ENCODE measurements at places on chromosomes 6 and 20.
A peak's percentile ranks its signal among the peaks of the same experiment; 100 is the strongest.

GRCh38 chr6:15042938-15043337, 202.9 kb upstream of the JARID2 start:
- DNase-seq, result no peak

GRCh38 chr6:170026751-170027646, 263.9 kb downstream of the DLL1 start:
- no peak for DNase-seq

GRCh38 chr6:100378576-100378975, 86.1 kb downstream of the SIM1 start:
- no peak for DNase-seq

DNA sequence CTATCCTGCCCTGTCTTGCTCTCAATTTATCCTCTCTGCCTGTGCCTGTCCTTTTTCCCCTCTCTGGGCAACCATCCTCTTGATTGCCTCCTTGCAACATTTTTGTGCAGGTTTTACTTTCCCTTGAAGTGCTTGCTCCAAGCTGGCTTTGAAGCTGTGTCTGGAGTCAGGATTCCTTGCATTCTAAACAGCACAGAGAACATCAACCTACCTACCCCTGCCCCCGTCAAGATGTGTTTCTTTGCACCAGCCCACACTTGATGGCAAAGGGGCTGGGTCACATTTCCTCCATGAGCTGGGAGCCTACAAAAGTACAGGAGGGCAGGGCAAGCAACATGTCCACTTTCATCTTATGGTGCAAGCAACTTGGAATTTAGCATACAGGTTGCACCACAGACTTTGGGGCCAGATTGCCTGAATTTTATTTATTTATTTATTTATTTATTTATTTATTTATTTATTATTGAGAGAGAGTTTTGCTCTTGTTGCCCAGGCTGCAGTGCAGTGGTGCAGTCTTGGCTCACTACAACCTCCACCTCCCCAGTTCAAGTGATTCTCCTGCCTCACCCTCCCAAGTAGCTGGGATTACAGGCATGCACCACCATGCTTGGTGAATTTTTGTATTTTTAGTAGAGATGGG, 206.3 kb downstream of the COL19A1 start:
- DNase-seq, result no peak

GRCh38 chr20:33554914-33555420, 65.1 kb downstream of the CBFA2T2 start:
- no peak for DNase-seq

- DNase-seq, result no peak
Measured at GRCh38 chr6:136136274-136136673, 113.8 kb downstream of the MTFR2 start.

DNA sequence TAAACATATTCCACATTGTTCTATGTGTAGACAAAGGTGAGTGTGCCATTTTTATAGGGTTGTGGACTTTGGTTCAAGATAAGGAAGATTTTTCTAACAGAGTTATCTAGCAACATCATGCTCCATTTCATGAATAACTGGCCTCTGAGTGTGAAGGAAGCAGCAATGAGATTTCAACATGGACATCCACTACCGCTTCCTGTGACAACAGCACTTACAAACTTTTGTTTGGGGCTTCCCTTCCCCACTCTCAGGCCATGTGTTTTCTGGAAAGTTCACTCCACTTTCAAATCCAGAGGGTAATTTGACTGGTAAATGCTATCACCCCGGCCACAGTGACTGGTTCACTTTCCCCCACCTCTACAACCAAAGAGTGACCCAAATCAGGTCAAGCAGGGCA, 38.1 kb upstream of the PROKR2 start:
- no peak for DNase-seq

DNA sequence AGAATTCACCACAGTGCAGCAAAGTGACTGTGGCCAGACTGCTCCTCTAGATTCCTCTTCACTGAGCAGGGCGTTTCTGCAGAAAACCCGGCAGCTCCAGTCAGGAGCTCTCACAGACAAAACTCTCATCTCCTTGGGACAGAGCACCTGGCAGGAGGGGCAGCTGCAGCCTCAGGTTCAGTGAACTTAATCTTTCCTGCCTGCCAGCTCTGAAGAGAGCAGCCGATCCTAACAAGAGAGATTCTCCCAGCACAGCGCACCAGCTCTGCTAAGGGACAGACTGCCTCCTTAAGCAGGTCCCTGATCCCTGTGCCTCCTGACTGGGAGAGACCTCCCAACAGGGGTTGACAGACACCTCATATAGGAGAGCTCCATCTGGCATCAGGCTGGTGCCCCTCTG, 1065.5 kb downstream of the GRIK2 start:
- DNase-seq, result no peak

- no peak for DNase-seq
Measured at GRCh38 chr6:47109281-47109680, 67.1 kb upstream of the ADGRF1 start.

- DNase-seq, result no peak
Measured at GRCh38 chr6:24932832-24933231, 2.9 kb downstream of the RIPOR2 start.

- no peak for DNase-seq
Measured at GRCh38 chr6:21476112-21476511, 117.4 kb upstream of the SOX4 start.

DNA sequence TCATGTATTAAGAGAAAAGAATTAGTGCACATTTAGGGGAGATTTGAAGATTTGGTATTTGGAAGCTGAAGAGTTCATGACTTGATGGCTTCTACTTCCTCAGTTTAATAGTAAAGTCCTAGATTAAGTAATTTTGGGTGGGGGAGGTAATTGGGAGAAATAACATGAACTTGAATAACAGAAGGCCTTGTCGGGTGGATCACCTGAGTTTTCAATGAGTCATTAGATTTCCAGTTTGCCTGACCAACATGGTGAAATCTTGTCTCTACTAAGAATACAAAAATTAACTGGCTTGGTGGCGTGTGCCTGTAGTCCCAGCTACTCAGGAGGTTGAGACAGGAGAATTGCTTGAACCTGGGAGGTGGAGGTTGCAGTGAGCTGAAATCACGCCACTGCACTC, 181.0 kb downstream of the GJA1 start:
- DNase-seq, result no peak

DNA sequence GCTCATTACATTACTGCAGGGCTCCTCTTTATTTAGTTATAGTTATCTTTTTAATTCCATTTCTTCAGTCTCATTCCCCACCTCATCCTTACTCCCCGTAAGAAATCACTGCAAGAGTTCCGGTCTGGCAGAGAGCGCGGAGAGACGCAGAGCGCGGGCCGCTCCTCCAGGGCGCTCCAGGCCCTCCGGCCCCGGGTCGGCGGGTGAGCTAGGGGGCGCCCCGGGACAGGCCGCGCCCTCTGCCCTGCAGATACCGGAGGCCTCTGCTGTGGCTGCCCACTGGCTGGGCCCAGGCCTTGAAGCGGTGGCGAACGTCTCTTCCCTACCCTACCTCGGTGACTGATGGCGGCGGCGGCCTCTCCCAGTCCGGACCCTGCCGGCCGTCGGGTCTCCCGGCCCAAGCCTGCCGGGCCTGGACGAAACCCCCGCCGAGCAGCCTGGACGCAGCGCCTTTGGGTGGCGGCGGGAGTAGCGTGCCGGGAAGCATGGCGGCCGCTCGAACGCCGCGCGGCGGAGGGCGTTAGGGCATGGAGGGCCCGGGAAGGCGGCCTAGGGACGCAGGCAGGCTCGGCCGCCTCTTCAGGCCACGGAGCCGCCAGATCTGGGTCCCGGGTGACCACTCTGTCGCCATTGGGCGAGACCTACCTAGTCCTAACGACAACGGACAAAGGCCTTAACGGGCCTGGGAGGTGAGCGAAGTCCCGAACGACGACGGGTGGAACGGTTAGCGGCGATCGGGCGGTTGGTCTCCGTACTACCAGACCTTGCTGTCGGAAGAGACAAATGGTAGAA, 16.4 kb upstream of the HMGN4 start:
- peak; percentile 54 for DNase-seq

- no peak for DNase-seq
Measured at GRCh38 chr20:12028771-12029170, 111.1 kb downstream of the BTBD3 start.

GRCh38 chr20:57265336-57265996, 975 bp downstream of the BMP7 start:
- no peak for DNase-seq

- DNase-seq, result no peak
Measured at GRCh38 chr20:24708411-24709295, 239.2 kb downstream of the SYNDIG1 start.

DNA sequence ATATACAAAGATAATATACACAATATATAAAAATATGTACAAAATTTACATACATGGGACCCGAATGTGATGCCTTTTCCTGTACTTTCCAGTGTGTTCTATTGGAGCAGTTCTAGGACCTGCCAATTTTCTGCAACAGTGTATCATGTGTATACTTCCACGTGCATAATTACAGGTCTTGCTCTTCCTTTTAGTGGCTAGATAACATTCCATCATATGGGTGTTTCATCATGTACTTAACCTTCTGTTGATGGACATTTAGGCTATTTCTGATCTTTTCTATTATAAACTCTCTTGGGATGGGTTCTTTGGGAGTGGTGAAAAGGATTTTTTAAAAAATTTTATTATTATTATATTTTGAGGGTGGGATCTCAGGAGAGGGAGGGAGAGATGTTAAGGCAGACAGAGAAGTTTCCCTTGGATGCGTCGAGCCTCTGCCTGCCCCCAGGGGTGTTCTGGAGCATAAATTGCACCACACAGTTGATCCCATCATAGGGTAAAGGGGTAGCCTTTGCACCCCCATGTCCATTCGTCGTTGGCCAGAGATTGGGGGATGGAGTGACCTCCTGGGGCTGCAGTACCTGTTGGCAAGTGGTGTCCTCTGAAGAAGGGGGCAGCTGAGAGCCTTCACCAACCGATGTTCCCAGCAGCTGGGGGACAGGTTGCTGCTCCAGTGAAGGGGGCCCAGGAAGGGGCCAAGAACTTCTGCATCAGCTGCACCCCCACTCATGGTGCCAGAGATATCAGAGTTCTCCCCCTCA, 110.3 kb downstream of the TOX2 start:
- DNase-seq, result no peak

GRCh38 chr6:154865291-154865690, 129.8 kb upstream of the TIAM2 start:
- DNase-seq, result no peak

DNA sequence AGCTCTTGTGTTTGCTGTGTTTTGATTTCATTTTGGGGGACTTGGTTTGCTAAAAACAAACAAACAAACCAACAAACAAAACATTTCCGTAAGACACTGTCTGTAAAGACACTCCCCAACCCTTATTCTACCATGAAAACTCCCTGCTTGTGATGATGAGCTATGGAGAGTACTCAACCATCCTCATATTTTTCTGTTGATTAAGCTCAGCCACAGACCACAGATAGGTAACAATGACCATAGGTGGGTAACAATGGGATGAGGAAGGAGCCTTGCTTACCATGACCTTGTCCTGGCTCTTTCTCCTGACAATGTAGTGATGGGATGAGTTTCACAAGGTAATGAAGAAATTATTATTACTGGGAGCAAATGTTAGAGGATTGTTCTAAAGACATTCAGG, 11.4 kb upstream of the FAM83B start:
- DNase-seq, result no peak

- no peak for DNase-seq
Measured at GRCh38 chr20:64188682-64189529, 24.7 kb downstream of the MYT1 start.

DNA sequence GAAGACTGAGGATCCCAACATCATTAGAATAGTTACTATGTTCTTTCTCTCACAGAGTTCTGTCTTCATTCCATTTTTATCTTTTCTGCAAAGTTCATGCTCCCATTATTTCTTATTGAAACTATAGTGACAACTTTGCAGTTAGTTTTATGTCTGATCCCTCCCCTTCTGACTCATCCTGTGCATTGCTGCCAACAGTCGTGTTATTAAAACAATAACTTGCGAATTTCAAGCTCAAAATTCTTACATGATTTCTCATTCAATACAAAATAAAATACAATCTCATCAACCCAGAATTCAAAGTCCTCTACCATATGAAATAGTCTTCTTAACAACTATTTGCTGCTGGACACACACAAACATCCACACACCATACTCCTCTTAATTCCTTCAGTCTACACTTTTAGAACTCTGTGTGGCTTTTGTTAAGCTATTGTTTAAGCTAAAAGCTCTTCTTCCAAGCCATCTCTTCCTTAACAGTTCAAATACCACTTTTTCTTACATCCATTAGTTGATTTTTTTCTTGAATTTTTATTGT, 261.4 kb upstream of the IRAK1BP1 start:
- DNase-seq, result no peak

- DNase-seq, result no peak
Measured at GRCh38 chr20:3296261-3297078, 57.5 kb upstream of the SLC4A11 start.

GRCh38 chr6:132275066-132275970, 126.0 kb downstream of the MOXD1 start:
- no peak for DNase-seq

All from bone marrow (tissue), 2 donors.